COLO829 (cell line): ENCODE measurements at places on chromosomes 3 and 15.

GRCh38 chr3:55620351-55621025, 133.4 kb upstream of the WNT5A start:
- no peak for DNase-seq

- DNase-seq, result no peak
Measured at GRCh38 chr15:34812369-34812768, 17.0 kb upstream of the ACTC1 start.

DNA sequence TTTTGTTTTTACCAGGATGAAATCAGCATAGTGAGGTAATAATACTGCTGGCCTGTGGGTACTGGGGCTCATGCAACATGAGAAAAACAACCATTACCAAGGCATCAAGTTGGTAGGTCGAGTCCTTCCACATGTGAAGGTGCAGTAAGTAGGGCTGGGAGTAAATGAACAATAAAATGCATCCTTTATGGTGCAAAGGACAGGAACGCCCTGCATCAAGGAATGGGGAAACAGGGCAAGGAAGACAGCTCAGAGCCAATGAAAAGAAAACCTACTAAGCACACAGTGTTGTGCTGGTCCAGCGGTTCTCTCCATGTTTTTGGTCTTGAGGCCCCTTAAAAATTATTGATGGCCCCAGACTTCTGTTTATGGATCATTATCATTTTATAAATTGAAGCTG, 168.5 kb upstream of the TPM1 start:
- no peak for DNase-seq

GRCh38 chr3:98782824-98783500, 19.8 kb downstream of the ST3GAL6 start:
- DNase-seq, result no peak

DNA sequence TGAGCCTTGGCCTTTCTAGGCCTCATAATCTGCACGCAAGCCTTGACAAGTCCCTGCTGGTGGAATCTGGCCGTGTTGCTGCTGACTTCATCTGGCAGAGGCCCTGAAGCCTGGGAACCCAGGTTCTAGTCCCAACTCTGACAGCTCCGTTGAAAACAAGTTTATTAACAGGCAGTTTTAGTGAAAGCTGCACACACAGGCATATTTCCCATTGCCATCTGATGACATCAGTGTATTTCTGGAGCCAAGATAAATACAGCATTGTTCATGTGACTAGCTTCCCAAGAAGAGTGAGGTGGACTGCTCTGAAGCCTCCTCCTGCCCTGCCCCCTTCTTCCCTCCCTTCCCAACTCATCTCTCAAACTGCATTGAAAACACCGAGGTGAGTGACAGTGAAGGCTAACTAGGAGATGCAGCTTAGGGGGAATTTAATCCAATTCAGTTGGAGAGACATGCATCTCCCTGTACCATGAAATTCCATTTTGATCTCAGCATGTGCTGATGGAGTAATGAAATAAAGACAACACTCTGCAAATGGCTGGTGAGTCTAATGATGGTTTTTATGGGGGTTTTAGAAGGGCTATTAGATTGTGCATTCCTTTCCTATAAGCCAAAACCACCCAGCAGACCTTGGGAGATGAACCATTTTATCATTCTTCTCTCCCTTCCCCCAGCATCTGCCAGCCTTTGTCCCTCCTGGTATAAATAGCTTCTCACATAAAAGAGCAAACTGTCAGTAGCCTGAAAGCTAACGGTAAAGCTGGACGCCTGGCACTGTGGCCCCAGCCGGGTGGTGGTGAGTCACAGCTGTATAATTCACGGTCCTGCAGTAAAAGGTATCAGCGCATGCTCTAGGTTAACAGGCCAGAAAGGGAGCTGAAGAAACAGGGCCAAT, 38.0 kb downstream of the PRICKLE2 start:
- DNase-seq, result peak; percentile 99

- no peak for DNase-seq
Measured at GRCh38 chr3:143895805-143896204, 47.5 kb upstream of the SLC9A9 start.

GRCh38 chr15:78077053-78077870, at the start of gene TBC1D2B:
TSS of gene TBC1D2B (minus strand) at chr15:78077711. CDS start at chr15:78077652, 59 bp downstream.
- no peak for DNase-seq
